ENCODE measurements at places on chromosomes 5 and 9.

DNA sequence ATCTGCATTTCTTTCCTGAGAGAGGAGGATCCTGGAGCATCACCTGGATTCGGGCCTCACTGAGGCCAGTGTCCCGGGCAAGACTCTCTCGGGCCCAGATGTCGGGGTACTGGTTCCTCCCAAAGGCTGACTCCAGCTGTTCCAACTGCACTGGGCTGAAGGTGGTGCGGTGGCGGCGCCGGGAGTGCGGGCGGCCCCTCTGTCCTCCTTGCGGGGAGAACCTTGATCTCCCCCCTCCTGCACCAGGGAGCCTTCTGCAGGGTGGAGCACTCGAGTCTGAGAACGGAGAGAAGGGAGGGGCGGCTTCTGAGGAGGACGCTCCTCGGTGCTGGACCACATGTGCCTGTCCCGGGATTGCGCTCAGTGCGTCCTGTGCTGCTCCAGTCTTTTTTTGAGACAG lies 2.0 kb downstream of the PROP1 start:
- no peak for DNase-seq

- DNase-seq, result no peak
Observed at GRCh38 chr5:9932770-9933169, 302.6 kb upstream of the TAS2R1 start.

- DNase-seq, result no peak
Observed at GRCh38 chr5:124110942-124111341, 599.0 kb downstream of the CSNK1G3 start.

DNA sequence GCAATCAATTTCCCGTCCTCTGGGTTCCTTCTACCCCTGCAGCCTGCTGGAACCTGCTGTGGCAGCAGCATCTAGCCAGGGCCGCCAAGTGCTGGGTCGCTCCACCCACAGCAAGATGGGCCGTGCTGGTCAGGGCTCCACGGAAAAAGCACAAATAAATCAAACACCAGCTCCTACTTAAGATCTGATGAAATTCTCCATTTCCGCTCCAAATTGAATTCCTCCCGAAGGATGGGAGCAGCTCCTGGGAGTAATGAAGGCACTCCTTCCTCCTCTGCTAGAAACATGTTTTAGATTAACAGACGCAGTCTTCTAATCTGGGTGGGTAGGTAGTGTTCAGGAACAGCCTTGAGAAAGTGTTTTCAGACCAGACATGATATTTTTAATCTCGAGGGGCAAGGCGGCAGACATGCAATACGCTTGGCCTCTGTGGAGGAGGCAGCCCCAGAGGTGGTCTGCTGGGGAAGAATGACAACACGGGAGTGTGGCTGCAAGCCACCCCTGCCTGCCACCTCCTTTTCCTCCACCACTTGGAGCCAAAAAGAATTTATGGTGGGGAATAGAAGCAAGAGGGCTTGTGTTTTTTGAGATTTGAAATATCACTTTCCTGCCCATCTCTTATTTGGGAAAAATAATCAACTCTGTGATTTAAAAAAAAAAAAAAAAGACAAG lies 194.1 kb downstream of the AOPEP start:
- no peak for DNase-seq

DNA sequence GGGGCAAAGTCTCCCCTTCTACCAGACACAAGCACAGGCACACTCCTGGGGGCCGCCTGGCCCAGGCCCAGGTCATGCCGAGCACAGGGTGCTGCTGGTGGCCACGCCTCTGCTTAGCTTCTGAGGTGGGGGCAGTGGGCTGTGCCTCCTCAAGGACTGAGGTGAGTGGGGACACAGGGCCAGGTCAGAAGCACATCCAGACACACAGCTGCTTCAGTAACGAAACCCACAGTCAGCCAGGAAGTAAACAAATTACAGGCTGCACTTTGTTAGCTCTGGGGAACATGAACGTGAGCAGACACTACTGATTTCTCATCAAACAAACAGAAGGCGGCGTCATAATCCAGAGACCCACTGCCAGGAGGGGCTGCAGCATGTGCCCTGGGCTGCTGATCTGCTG lies 192.4 kb downstream of the HSPA4 start:
- DNase-seq, result no peak

DNA sequence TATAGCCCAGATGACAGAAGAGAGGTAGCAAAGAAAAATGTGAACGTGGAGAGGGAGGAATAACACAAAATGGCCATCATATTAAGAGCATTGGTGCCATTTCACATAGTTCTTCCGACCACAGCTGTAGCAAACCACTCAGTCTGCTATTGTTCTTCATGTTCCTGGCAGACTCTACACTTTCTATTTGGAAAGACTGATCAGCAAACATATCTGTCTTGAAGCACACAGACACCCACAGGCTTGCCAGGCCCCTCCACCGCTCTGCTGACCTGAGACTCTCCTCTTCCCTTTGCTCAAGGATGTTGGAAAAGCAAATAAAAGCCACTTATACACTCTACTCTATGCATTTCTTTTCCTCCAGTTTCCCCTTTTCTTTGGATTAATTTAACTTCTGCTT lies 298.0 kb downstream of the FBXL7 start:
- no peak for DNase-seq

GRCh38 chr9:90787771-90788460 lies 13.7 kb upstream of the SYK start:
- no peak for DNase-seq

- no peak for DNase-seq
Observed at GRCh38 chr5:102119252-102119651, 176.8 kb downstream of the SLCO4C1 start.

- DNase-seq, result peak; percentile 51
Observed at GRCh38 chr5:157993986-157994691, 135.2 kb upstream of the CLINT1 start.

GRCh38 chr9:27368316-27368985 lies 71.5 kb upstream of the EQTN start:
- no peak for DNase-seq

DNA sequence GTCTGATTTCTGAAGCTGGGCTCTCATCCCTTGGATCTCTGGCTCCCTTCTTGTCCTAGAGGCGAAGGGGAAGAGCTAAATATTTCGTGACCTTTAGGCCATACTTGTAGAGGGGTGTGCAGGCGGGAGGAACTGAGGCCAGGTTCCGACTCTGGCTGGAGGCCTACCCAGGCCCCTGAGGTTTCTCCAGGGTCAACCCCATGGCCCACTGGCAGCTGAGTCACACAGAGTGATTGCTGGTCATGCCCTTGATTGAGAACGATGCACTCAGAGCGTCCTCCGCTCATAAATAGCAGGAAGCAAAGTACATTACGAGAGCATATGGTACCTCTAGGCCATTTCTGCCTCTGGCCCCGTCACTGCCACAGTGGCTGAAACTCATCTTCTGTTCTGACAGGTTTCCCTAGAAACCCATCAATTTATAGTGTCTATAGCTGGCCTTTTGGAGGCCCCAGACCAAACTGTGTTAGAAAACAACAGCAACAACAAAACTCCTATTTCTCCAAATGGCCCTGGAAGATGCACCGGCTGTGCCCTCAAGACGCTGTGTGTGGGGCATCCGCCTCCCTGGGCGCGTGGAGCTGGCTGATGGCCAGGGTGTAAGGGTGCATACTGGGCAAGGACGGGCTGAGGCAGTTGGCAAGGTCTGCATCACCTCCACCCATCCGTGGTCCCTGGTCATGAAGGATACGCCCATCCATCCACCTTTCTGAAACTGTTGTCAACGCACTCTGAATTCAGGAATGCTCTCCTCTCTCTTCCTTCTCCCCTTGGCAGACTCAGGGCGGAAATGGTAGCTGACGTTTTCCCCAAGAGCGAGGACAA lies 32.9 kb upstream of the FCN1 start:
- no peak for DNase-seq

DNA sequence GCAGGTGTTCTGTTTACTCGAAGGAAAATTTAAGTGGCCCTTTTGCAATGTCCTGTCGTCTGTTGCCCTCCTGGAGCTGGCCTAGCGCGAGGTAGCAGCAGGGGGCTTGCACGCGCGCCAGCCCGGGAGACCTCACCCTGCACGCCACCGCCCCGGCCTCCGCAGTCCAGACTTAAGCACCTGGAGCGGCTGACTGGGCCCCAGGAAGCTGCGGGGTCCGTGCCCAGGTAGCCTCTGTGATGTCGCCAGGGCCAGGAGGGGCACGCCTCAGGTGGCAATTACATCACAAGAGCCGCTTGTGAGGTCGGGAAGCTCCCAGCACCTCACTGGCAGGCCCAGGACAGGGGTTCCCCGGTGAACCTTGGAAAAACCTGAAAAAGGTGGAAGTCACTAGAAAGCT lies at the start of gene SAXO1:
SAXO1 (minus strand) TSS at position 195 of the 400 bp plus-strand sequence. CDS start 301 bp downstream, outside the sequence.
- no peak for DNase-seq

DNA sequence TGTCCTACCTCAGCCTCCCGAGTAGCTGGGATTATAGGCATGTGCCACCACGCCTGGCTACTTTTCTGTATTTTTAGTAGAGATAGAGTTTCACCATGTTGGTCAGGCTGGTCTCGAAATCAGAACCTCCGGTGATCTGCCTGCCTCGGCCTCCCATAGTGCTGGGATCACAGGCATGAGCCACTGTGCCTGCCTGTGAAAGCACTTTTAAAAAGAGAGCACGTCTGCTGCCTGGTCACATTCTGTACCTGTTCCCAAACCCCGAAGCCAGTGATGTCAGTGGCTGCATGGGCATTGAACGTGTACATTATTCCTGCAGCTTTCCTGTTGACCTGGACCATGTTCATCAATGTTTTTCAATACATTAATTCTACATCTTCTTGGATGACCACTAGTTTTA lies 35.1 kb upstream of the SIMC1 start:
- DNase-seq, result no peak

DNA sequence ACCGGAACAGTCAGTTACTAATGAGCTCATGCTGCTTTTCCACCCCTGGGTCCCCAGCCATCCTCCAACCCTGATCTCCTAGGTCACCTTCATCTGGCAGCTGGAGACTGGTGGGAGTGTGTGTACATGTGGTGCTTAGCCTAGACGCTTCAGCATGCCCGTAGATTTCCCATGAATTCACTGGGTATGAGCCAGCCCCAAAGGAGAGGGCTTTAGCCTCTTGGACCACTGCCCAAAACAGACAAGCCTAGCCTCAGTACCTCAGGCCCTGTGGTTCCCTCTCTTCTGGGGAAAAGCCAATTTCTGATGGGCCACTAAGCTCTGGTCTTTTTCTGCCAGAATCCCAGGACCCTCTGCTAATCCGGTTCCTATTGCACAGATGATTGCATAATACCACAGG lies 48.0 kb upstream of the ASTN2 start:
- DNase-seq, result no peak

Measured in CD4-positive, alpha-beta T cell treated with Interleukin-6 at 100 ng/mL for 8 hours (primary cell).